ENCODE measurements at places on chromosomes 12 and 14.

DNA sequence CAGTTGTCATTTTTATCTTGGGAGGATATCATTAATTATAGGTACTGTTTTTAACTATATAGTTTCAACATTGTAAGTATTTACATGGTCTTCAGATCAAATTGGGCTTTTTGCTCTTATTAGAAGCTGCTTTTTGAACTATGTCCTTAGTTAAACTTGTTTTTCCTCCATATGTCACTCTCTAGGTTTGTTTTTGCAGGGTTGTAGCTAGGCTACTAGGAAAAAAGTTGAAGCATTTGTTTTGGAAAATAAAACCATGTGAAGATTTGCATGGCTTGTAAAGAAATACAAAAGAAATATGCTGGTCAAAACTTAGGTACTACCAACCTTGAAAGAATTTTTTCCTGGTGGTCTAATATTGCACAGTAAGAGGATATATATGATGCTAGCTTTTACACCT lies 3.4 kb downstream of the ARID2 start:
- DNase-seq, result no peak

DNA sequence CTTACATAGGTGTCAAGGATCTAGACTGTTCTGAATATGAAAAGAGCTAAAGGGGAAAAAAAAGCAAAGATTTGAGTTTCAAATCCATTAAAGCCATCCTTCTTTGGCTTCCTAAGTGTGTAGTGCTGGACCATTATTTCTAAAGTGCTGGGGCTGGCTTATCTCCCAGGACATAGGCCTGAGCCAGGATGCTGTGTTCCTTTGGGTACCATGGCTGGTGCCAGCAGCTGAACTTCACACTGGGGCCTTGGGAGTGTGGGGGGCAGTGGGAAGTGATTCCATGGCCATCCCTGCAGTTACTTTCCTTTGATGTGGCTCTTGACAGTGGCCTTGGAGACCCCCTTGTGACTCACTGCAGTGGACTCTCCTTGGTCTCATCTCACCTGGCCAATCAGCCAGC lies 20.8 kb downstream of the PRMT8 start:
- DNase-seq, result no peak

DNA sequence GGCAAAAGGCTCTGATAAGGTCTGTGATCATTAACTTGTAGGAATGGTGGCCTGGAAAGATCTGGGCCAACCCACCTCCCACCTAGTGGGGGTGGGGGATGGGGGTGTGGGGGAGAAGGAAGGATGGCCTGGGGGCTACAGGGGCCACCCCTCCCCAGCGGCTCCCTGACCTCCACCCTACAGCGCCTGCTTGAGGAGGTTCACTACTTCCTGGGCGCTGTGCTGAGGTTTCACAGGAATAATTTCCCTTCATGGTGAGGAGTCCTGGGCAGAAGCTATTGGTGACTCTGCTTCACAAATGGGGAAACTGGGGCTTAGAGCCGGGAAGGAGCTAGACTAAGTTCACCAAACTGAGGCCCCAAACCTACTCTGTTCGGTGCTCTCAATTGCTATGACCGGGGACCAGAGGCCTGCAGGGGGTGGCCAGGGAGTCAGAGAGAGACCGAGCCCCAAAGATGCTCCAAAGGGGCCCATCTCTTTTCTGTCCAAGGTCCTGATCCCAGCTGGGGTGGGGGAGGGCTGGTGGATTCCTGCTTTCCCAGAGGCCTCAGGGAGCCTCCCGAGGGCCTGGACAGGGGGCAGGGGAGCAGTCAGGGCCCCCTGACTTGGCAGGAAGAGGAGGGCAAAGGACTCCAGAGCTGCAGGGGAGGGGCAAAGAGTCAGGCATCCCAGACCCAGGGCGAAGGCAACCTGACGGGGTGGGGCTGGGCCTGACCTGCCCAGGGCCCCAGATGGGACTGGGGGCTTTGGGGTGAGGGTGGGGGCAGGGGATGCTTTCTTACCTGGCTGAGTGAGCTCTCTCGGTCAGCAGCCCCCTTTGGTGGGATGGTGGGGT lies 1.7 kb downstream of the HNF1A start:
- no peak for DNase-seq

DNA sequence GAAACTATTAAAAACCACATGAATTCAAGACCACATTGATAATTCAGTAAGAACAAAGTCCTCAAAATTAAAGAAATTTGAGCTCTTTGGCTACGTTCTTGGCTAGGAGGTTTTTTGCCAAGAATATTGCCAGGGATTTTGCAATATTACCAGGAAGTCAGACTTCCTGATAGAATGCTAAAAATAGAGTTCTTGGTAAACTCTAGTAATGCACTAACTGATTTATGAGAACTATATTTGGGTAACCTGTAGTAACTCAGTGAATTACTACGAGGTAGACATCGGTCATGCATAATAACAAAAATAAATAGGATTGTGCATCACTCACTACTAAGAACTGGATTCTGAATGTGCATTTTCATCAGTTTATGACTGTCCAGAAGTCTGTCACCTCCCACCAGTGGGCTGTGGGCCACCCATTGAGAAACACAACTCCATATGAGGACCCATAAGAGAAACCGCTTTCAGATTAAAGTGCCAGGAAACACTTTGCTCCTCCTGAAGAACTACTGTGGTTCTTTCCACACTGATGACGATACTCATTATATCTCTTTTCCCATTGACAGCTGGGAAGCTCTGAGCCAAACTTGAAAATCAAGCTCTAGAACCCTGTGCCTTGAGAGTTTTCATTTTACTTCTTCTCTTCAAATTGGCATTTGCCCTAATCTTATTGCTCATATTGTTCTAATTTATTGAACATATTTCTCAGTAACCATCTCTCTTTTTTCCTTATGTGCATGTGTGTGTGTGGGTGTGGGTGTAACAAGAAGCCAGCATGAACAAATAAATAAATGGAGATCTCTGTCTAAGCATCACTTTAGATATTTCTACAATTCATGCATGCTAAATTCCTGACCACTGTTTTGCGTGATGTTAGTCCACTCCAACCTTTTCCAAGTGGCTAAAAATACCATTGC lies 116.6 kb downstream of the BCL11B start:
- DNase-seq, result no peak

DNA sequence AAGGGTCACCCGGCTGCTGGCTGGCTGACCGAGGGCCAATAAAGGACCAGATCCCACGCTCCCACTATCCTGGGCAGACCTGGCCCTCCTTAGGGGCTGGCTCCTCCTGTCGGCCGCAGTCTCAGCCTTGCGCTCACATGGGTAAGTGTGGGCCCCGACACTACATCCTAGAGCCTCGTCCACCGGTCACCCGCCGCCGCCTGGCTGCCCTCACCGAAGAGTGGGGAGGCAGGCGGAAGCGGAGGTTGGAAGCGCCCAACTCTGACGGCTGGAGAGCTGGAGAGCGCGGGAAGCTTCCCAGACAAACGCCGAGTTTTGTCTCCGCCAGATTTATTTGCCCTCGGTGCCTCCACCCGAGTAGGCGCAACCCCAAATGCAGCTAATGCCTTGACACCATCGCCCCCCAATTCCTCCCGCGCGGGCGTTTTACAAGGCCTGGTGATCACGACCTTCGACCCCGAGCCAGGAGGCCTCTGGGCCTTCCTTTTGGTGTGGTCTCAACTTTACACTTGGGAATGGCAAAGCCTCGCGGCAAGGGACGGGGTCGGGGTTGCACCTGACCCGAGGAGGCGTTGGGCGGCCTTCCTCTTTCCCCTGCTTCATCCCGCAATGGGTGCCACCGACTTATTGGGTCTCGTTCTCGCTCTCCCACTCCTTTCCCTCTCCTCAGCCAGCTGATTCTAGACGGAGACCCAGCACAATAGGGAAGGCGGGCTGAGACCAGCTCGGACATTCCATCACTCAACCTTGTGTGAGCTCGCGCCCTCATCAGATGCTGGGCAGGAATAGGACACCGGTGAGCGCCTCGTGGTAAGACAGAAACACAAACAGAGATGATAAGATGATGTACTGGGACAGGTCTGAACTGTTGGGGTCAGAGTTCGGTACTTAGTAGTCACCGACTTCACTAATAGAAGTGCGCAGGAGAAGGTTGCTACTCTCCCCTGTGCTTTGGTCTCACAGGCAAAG lies 78.3 kb upstream of the ANO4 start:
- DNase-seq, result no peak

- no peak for DNase-seq
These were observed 13.1 kb upstream of the CLEC7A start for GRCh38 chr12:10142976-10143589.

GRCh38 chr14:104317975-104318557 lies 179.7 kb downstream of the KIF26A start:
- no peak for DNase-seq

DNA sequence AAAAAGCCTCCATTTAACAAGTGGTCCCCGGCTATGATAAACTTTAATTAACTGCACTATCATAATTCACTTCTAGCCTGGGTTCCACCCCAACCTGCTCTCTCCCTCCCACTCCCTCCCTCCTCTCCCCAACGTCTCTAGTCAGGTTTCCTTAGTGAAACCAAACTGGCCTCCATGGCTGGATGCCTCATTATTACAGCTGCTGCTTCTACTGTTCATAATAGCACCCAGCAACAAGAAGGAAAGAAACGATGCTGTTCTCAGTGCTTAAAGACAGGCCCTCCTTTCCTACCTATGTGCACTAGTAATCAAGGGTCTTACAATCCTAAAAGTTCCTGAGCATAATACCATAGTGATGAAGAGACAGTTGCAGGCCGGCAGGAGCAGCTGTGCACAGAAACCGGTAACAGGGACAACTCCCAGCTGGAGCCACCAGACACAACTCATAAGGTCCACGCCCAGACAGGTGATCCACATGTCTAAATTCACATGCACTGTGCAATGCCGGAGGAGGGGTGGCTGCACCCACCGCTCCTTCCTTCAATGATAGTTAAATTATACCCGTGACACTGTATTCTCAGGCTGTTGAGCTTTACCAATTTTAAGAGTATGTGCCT lies 6.2 kb downstream of the IRF2BPL start:
- DNase-seq, result no peak

- DNase-seq, result no peak
These were observed 212.2 kb downstream of the DUSP6 start for GRCh38 chr12:89140141-89140540.

DNA sequence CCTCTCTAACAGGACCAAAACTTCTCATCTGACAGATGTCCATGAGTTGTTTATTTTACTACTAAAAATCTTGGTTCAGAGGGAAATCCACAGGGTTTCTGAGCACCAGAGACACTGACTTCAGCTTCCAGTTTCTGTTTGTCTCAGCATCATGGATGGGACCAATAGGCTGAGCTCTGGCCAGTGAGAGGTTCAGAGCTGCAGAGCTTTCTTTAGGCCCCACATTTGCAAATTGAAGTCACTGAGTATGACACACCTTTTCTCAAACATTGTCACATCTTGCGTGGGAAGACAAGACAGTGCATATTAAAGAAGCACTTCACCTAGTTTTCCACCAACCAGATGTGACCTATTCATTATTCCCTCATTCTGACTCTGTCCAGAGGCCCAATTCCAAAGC lies 45.2 kb downstream of the RDH12 start:
- no peak for DNase-seq

DNA sequence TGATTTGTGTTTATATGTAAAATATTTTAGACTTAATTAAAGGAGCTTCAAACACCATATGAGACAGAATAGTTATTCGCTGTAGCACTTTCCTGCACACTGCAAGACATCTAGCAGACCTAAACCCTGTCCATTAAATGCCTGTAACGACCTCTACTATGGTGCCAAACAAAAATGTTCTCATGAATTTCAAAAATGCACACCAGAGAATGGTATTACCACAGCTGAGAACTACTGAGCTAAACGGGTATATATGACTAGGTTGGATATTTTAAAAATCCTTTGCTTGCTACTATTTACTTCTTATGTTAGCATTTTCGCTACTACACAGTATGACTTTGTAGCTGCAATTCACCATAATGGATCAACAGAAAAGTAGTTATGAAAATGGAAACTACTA lies 34.8 kb downstream of the SPPL3 start:
- DNase-seq, result no peak

- DNase-seq, result no peak
These were observed 127.3 kb upstream of the SLC38A2 start for GRCh38 chr12:46499901-46500300.

DNA sequence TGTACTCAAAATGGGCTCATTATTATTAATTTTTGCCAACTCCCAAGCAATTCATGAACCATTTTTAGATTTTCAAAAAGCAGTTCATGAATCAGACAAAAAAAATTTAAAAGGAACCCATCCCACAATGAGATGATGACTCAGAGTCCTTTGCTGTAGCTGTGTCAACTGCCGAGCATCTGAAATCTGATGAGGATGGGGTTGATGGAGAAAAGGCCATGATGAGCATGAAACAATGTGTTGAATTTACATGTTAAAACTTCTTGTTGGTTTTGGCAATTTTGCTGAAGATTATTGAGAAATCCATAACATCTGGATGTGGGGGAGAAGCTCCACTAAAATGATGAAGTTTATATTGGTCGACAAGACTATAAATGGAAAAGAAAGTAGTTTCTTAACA lies 378.0 kb downstream of the FOXG1 start:
- DNase-seq, result no peak

GRCh38 chr12:108078428-108078827 lies 50.7 kb upstream of the WSCD2 start:
- no peak for DNase-seq

Measured in activated naive CD4-positive, alpha-beta T cell (primary cell).